ENCODE measurements at places on chromosomes 5 and 9.

GRCh38 chr5:149345892-149346222 lies 558 bp downstream of the GRPEL2 start:
- DNase-seq = no peak

DNA sequence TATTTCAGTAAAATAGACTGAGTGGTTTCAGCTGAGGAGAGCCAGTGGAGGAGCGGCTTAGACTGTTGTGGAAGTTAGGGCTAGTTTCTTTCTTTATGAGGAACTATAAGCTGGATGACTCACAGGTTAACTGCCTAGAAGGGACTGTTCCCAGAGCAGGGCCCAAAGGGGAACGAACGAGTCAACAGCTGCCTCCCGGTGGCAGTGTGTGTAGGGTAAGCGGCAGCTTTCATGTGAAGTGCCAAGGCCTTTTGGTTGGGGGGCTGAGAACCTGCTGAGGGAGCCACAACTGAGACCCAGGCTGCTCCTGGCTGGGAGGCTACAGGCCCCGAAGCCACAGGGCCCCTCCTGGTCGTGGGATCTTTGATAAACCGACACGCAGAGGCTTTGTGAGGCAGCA lies 7.0 kb downstream of the SQSTM1 start:
- DNase-seq = no peak

DNA sequence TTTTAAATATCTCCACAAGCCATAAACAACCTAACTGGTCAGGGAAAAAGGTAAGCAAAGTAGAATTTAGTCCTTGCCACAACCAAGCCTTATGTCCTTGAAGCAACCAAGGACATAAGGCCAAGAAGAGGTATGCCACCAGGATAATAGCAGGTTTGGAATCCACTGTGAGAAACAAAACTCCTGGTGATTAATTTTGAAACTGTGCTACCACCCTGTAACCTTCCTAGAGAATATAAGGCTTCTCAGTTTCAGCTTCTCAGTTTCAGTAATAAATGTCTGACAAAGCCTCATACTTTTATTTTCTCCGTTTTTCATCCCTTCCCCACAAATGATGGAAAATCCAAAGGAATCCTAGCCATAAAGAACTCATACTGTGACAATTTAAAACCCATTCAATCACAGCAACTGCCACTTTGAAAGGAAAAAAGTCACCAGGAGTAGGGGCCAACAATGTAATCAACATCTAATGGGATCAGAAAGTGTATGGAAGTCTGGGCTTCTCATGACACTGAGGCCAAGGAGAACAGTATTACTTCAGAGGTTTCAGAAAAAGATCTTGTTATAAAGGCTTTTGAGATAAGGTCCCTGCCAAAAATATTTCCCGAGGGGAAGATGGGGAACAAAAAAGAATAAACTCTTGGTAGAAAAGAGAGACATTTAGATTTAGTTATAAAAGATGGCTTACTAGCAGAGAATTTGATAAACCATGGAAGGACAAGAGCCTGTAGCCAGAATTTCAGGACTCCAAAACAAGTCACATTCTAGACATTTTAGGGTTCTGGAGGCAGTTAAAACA lies 189.2 kb downstream of the TSSK1B start:
- DNase-seq = no peak

GRCh38 chr5:66515209-66515608 lies 81.0 kb upstream of the MAST4 start:
- no peak for DNase-seq

- peak; percentile 21 for DNase-seq
Observed at GRCh38 chr9:124222918-124223720, 34.6 kb upstream of the NEK6 start.

- DNase-seq = no peak
Observed at GRCh38 chr5:96344678-96345577, 88.1 kb downstream of the PCSK1 start.

DNA sequence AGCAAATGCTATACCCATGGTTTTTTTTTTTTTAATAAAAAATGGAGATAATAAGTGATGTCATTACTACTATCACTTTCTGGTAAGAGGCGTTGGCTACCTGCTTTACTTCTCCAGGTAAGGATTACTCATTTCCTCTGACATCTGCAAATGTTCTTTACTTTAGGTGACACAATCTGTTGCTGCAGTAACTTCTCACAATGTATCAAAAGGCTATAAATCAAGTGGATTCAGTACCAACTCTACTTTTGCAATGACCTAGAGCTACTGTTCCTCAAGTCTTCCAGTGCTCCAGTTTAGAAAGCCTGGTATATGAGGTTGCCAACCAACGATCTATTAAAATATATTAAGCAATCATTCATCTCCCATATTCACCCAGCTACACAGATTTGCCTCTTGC lies 129.1 kb downstream of the PLK2 start:
- no peak for DNase-seq

- no peak for DNase-seq
Observed at GRCh38 chr5:161846746-161847145, 1.2 kb upstream of the GABRA1 start.

DNA sequence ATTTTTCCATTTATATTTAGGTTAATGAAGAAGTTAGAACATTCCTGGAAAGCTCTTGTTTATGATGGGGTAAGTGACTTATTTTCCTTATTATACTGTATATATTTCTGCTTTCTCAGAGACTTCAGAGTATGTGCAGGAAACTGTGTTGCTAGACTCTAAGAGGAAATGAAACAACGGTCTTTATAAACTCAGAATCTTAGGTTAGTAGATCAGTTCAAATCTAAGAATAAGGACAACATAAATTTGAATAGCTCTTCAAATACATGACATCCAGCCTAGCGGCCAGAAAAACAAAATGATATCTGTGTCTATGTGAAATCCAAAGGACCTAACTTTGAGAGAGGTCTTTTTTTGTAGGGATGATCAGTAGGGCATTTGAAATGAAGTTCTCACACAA lies 94.3 kb downstream of the PRKACG start:
- DNase-seq = no peak

DNA sequence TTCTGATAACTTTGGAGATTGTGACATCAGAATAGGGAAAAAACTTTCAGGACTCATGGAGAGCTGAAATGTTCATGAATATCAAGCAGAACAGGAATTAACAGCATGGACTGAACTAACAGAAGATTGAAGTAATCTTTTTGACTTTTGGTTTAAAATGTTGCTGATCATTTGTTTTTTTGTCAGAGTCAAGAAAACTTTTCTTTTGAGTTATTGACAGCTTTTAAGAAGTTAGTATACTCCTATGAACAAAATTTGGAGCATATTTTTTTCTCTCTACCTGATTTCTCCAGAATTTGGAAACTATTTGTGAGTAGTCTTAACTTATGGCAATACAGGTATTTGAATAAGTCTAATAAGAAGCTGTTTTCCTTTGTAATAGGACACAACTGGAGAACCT lies 244.3 kb upstream of the KLF9 start:
- no peak for DNase-seq

DNA sequence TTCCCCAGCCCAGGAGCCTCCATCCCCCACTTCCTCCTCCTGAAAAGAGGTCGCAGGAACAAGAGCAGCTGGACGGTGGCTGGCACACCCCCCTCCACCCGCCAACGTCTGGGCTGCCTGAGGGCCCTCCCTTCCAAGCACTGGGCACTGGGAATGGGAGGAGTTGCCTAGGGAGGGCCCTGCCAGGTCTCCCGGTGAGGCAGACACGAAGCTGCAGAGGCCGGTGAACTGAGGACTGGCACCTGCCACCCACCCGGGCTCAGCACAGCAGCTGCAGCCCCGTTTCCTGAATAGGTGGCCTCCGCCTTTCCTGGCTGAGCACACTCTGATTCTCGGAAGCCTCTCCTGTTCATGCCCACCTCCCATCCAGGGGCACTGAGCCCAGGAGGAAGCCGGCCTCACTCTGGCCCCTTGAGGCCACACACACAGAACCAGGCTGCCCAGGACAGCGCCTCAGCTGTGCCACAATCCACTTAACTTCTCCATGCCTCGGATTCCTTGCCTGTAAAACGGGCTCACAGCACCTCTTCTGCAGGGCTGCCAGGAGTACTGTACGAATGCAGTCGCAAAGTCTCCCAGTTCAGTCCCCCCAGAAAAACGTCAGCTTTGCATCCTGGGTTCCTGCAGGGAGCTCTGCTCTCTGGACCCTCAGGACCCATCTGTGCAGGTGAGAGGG lies 1.3 kb downstream of the NPDC1 start:
- no peak for DNase-seq

- DNase-seq = no peak
Observed at GRCh38 chr5:159489779-159490178, 159.5 kb upstream of the IL12B start.

DNA sequence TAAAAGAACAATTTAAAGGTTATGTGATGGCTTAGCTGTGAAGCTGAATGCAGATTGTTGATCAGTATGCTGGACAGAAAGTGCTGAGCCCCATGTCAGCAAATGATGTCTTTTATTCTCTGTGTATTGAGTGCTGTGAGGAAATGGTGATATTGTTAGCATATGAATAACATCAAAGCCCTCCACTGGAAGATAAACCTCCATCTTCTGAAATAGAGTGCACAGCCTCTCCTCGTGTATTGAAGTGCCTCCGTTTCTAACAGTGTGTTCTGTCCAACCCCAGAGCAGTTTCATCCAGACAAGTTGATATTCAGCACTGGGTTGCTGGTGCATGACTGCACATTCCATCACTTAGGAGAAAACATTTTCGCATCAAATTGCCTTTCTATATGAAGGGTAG lies 242.9 kb downstream of the CSNK1G3 start:
- no peak for DNase-seq

DNA sequence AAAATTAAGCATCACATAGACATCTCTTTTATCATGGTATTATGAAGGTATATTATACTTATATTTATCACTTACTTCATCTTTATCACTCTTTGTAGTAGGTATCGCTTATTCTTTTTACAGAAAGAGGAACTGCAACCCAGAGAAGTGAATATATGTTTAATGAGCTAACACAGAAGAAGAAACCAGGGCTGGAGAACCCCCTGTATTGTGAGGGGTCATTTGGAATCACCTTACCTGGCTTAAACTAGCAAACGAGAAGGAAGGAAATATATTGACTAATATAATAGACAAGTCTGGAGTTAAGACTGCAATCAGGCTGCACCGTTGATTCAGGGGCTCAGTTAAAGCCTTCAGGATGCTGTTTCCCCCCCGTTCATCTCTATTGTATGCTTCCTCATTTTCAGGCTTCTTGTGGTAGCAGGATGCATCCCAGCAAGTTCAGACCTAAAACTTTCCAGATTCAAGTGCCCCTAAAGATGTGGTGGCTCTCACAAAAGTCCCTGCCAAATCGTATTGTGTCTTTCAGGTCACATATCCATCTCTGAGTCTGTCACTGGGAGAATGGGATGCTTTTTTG lies 146.4 kb downstream of the GCNT1 start:
- DNase-seq = no peak

- DNase-seq = no peak
Observed at GRCh38 chr9:137670391-137671195, 51.8 kb downstream of the EHMT1 start.

DNA sequence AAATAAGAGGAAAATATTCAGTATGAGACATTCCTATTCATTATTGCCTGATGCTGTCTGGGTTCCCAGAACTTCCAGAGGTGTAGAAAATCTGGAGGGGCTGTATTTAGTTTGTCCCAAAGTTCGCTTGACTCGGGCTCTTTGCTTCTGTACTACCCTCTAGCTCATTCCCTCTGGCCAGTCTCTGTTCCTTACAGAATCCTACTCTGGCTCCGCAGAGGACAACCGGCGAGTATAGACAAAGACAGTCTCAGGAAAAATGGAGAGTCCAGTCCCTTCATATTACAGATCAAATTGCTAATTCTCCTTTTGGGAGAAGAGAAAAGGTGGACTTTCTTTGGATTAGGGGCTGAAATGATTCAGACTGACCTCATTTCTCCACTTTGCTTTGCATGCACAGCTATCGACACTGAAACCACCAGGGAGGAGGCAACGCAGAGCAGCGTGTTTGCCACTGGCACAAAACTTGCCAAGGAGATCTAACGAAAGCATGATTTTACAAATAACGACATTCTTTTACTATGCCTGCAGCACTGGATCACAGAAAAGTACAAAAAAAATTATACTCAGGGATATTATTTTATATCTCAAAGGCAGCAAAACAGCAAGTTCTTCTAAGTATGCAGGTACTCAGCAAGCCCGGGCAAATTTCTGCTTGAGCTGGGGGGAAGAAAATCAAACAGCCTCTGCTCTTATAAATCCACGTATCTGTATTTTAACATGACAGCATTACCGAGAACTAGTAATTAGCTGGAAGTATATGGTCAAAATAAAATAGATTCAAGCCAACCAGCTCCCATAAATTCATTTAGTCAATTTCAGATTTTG lies 279.7 kb downstream of the NPR3 start:
- no peak for DNase-seq

DNA sequence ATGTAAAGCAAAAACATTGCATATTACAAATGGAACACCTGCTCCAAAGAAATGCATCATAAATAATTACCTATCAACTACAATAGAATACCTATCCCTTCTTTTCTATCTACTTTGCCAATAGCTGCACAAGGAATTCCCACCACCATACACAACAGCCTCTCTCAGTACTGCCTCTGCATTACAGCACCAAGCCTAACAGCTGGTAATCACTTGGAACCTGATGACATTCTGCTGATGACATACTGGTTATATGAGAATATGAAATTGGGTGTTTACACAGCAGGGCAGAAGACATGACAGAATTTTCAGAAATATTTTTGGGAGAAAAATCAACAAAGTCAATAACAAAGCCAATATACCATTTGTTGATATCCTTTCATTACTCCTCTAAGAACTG lies 43.2 kb downstream of the PSMB7 start:
- DNase-seq = no peak

DNA sequence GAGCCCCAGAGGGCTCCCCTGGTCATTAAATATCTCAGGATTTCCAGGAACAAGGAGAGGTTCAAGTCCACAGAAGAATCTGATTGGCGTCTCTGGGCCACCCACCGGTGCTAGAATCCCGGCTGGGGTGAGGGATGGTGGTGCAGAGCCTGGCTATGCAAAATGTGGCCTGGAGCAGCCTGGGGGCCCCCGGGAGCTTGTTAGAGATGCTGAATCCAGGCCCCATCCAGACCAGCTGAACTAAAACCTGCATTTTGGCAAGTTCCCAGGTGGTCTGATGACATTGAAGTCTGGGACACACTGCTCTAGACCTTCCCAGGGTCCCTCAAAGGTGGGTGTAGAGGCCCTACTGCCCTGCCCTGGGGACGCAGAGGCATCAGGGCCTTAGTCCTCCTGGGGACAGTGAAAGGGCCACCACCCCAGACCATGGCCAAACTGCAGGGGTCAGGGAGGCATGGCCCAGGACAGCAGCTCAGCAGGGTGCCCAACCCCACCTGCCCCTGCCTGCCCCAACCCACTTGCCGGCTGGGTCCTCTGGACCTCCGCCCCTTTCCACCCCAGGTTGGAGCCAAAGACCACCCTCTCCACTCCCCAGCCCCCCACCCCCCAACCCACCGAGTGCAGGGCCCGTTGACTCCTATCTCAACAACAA lies 34.7 kb downstream of the ADAMTS2 start:
- no peak for DNase-seq

DNA sequence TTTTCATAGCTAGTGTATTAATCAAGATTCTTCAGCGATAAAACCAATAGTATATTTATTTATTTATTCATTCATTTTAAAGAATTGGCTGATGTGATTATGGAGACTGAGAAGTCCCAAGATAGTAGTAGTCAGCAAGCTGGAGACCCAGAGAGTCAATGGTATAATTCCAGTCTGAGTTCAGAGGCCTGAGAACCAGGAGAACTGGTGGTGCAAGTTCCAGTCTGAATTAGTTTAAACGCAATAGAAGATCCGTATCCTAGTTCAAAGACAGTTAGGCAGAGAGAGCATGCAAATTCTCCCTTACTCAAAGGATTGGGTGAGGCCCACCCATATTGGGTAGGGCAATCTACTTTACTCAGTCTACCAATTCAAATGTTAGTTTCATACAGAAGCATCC lies 364.2 kb upstream of the RPS23 start:
- DNase-seq = no peak

- no peak for DNase-seq
Observed at GRCh38 chr9:5518171-5518936, 8.0 kb downstream of the PDCD1LG2 start.

Data from anterior cingulate cortex (tissue), 58 donors.